ENCODE measurements at places on chromosomes 7 and 10.

GRCh38 chr7:84506151-84506550 lies 311.6 kb upstream of the SEMA3A start:
- no peak for DNase-seq

GRCh38 chr7:116524609-116525297 lies at the start of gene CAV1:
CAV1 (plus strand) TSS chr7:116525036; CDS start chr7:116525063, 27 bp downstream.
- no peak for DNase-seq

DNA sequence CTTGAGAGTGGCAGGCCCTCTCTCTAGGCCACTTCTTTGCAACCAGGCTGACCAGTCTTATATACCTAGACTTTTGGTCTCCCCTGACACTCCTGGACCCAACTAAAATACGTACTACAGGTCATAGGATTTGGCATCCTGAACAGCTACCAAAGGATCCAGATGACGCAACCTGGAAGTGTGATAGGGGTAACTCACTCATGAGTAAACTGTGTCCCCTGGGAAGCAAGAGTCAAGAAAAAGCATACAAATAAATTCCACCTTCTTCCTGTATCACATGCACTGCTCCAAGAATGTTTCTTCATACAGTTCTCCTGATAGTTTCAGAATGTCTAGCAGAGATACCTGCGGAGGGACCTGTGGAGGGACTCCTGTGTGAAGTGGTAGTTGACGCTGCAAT lies 172.3 kb downstream of the MDFIC start:
- no peak for DNase-seq

- DNase-seq, result no peak
Measured at GRCh38 chr7:37540917-37541316, 92.3 kb upstream of the ELMO1 start.

DNA sequence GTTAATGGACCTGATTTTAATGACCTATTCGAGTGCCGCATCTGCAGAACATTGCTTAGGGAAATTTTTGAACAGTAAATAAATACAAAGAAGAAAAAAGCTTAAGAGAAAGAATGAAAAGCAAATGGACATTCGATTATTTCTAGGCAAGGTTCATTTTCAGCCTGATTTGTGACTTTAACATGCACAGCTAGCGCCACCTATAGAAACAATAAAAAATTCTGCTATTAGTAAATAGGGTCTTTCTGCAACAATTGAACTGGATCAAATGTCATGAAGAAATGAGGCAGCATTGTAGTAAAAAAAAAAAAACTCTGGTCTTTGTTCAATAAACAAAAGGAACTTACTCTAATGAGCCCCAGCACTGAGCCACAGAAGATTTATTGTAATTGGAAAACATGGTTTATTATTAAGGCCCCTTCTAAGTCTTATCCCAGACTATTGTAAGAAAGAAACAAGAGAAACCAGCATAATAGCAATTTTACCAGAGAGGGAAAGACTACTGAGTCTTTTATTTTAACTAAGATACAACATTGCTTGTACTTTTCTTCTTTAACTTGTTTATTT lies 41.4 kb upstream of the GHITM start:
- DNase-seq, result no peak

All from activated CD8-positive, alpha-beta memory T cell treated with anti-CD3 and anti-CD28 coated beads for 1 hour (primary cell).